DMS79 treated with DMSO at 0.1 percent for 48 hours (cell line): ENCODE measurements at places on chromosomes 11 and 22.

DNA sequence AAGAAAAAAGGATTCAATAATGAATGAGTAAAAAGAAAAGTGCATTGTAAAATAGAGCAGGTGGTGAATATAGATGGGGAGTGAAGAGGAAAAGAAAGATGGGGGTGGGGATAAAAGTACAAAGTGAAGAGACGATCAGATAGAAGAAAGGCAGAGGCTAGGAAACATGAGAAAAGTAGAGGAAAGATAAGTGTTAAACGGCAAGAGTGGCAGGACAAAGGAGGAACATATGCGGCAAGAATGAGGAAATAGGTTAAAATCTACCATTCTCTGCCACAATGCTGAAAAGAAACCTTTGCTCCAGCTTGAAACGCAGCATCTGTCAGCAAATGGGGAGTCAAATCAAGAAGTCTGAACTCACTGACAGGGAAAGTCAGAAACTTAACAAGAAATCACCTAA lies 6.8 kb downstream of the FUT4 start:
- DNase-seq = no peak

GRCh38 chr11:93686812-93687211 lies 25.3 kb downstream of the CEP295 start:
- DNase-seq = no peak

- peak; percentile 28 for DNase-seq
Measured at GRCh38 chr11:122673701-122674100, 18.2 kb downstream of the UBASH3B start.

GRCh38 chr11:47672283-47672730 lies 29.9 kb upstream of the MTCH2 start:
- DNase-seq = no peak

DNA sequence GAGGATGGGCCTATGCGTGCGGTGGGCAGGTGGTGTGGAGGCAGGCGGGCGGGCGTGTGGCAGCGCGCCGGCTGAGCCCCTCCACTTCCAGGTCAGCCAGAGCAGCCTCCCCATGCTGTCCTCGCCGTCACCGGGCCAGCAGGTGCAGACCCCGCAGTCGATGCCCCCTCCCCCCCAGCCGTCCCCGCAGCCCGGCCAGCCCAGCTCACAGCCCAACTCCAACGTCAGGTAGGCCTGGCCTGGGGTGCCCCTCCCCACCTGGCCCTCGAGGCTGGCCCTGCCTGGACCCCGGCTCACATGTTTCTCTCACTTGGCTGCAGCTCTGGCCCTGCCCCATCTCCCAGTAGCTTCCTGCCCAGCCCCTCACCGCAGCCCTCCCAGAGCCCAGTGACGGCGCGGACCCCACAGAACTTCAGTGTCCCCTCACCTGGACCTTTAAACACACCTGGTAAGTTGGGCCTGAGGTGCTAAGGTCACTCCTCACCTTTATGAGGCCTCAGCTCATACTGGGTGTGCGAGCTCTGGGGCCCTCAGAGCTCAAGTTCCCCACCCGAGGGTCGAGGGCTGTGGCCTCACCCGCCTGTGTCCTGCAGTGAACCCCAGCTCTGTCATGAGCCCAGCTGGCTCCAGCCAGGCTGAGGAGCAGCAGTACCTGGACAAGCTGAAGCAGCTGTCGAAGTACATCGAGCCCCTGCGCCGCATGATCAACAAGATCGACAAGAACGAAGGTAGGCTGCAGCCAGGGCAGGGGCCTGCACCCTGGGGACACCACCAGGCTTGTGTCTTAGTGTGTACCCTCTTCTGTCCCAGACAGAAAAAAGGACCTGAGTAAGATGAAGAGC lies 75.3 kb downstream of the MED15 start:
- DNase-seq = no peak

DNA sequence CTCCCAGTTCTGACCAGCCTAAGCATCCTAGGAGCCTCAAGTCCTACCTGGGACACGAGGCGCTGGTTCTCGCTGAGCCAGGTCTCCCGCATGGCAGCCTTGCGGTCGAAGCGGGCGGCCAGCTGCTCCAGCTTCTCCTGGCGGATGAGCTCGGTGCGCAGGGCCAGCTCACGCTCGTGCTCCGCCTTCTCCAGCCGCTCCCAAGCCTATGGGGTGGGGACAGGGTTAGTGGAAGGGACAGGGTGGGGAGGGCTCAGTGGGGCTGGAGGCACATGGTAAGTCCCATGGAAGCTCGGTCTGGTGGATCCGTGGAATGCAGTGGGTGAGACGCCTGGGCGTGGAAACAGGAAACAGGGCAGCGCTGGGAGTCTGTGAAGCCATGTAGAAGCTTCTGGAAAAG lies 20.9 kb downstream of the SPTBN2 start:
- no peak for DNase-seq

DNA sequence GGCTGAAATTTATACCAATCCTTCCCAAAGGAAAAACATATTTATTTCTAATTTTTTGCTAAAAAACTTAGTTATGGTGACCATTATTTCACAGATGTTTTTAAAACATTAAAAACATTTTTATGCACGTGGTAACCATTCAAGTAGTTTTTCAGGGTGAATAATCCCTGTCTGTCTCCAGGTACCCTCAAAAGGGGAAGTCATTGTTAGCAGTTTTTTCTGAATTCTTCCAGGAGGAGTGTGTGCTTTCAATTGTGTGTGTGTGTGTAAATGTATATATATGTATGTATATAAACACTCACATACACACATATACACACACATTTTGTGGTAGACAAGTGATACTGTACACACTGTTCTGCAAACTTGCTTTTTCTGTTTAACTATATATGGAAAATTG lies 43.9 kb downstream of the MIAT start:
- no peak for DNase-seq

- peak; percentile 34 for DNase-seq
Measured at GRCh38 chr11:128498721-128499245, 88.6 kb downstream of the ETS1 start.

- no peak for DNase-seq
Measured at GRCh38 chr11:69001243-69002081, 11.6 kb downstream of the MRGPRF start.

- DNase-seq = no peak
Measured at GRCh38 chr11:68528630-68529029, 68.1 kb downstream of the PPP6R3 start.

- DNase-seq = no peak
Measured at GRCh38 chr22:43642319-43643206, 169.5 kb downstream of the EFCAB6 start.

GRCh38 chr11:45048313-45048841 lies 97.7 kb upstream of the TP53I11 start:
- DNase-seq = no peak

DNA sequence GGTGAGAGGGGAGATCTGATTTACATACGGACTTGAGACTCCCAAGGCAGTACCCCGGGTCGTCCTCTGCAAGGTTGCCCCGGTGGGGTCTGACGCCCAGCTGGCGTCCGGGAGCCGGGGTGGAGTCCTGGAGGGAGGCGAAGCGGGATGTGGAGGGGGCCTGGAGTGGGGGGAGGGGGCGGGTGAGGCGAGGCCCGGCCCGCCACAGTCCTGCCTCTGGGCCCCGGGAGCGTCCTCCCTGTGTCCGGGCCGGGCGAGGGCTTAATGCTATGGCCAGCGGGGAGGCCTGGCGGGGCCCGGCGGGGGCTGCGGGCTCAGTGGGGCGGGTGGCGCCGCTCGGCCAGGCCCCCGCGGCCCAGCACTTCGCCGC lies 2.4 kb upstream of the MYBPC3 start:
- no peak for DNase-seq

- no peak for DNase-seq
Measured at GRCh38 chr22:45302751-45303150, 7.0 kb upstream of the FAM118A start.

DNA sequence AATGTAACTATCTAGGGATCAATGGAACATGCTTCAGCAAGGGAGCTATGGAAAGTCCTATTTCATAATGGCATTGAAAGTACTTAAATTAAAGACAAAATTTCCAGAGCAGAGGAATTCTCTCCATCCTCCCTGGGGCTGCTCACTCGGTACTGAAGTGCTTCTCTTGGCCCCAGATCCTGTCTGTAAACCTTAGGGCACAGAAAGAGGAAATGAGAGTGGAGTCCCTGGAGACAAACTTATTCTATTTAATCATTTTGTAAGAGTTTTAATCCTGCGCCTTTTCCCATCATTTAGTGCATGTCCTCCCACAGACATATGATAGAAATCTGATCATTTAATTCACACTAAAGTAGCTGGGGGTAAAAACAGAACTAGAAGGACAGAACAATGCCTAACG lies 20.9 kb upstream of the PAMR1 start:
- no peak for DNase-seq

- DNase-seq = no peak
Measured at GRCh38 chr11:27707676-27708075, 7.4 kb upstream of the BDNF start.

DNA sequence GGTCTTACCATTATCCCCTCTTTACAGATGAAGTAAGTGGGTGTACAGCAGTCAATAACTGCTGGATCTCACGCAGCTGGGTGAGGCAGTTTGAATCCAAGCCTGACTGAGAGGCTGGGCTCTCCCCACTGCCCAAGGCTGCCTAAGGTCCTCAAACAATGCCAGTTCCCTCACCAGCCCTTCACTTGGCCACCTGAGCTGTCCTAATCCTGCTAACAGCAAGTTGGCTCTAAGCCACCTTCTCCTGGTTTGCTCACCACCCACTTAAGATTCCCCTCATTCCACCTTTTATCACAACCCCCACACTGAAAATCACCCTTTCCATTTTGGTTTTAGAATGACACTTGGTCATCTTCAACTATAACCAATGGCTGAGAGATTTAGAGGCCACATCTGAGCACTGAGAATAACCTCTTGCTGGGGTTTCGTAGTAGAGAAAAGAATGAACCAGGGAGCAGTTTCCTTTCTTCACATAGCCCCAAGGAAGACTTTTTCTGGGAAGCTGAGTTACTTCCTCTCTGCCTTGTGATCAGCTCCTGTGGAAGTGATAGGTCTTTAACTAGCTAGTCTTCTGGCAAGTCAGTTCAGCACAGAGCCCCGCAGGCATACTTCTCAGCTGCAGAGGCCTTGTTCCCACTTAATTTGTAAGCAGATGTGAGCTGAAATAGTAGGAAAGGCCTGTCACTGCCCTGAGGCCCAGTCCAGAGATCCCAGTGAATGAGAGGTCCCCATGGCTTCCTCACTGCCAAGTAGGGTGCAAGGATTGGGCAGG lies 57.8 kb upstream of the TTC12 start:
- peak; percentile 79 for DNase-seq

DNA sequence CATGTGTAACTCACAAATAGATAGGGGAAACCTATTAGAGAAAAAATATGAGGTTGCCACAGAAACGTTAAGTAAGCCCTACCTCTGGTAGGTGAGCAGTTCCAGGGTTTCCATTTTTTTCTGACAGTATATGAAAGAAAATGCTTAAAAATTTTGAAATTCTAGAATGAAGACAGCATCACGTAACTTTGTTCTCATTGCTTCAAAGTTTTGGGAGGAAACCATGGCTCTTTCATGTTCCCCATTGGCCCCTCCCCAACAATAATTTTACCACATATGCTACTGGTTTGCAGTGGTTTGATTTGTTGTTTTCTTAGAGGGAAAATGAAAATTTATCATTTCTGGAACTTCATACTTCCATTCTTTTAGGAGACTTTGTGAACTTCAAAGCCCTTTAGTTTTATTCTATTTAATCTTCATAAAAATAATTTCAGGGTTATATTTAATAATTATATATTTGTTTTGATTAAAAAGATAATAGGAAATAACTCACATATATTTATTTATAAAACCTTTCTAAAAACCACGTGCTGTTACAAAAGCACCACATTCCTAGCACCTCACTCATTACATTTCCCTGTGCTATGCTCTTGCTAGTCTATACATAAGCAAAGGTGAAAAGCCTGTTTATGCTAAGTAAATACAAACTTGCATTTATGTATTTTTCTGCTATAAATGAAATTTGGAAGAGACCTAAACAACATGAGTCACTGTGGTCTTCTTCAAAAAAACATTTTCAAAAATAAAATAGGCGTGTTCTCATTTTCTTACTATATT lies 113.4 kb downstream of the CASP12 start:
- no peak for DNase-seq

DNA sequence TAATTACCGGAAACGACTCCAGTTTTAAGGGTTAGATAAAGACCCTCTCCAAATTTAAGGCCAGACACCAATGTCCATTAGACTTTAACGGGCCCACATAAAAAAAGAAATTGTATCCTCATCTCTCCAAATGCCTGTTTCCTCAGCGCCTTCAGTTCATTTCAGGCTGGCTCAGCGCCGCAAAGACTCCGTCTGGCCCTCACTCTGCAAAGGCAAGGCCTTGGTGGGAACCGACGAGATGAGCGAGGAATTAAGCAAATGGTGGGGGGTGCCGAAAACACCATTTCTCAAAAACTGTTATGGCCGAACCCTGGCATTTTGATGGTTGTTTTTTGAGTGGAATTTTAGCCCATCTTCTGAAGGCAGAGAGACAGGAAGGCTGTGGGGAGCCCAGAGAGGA lies 15.7 kb downstream of the MN1 start:
- DNase-seq = no peak

GRCh38 chr11:113286509-113287497 lies 27.6 kb upstream of the TTC12 start:
- peak; percentile 21 for DNase-seq

DNA sequence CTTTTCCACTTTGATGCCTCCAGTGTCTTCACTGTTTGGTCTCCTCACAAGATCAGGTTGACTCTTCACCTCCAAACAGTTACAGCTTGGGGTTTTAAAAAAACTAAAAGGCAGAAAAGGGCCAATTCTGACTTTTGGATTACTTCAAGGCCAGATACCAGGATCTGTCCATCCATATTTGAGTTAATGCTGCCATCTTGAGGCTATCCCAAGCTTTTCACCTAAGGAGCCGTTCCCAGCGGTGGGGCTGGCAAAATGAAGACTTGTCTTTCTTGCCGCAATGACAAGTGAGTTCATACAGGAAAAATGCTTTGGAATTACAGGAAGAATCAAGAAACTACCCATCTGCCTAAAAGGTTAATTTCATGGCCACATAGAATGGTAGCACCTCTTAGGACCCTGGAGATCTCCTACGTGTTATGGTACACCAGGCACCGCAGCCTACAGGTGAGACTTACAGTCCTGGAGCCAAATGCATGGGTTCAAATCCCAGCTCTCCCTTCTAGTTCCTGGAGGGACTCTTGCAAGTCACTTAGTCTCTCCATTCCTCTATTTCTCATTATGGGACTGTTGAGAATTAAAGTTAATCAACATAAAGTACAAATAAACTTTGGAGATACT lies 6.0 kb upstream of the OR5B21 start:
- peak; percentile 2 for DNase-seq

GRCh38 chr11:114273071-114273470 lies 23.1 kb upstream of the NNMT start:
- peak; percentile 20 for DNase-seq

DNA sequence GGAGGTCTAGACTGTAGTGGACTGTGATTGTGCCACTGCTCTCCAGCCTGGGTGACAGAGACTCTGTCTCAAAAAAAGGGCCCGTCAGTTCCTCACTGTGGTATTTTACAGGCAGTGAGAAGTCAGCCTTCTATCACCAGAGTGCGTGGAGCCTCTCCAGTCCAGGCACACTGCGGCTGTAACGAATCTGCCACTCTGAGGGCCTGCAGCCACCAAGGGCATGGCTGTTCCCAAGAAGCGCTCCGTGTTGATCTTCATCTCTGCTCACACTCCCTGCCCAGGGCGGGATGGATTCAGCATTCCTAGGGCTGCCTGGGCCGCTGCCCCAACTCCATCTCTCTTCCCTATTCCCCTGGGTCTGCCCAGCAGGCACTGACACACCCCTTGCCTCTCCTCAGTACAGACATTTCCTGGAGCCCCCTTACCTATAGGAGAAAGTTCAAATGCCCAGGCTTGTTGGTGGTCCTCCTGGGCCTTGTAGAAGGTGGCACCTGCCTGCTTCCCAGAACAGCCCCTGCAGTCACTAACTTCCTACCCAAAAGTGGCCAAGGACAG lies 148.4 kb downstream of the CACNA1I start:
- no peak for DNase-seq
